ENCODE measurements at places on chromosomes 4 and X.

GRCh38 chr4:73573794-73574528 is 46.3 kb downstream of the RASSF6 start:
- DNase-seq, result peak; percentile 57

GRCh38 chr4:47485768-47486167 is 693 bp downstream of the ATP10D start:
- DNase-seq, result no peak

- DNase-seq, result no peak
These were observed 88.2 kb downstream of the CRMP1 start for GRCh38 chr4:5804656-5805055.

GRCh38 chrX:53246231-53246630 is 21.2 kb upstream of the KDM5C start:
- no peak for DNase-seq

GRCh38 chr4:186979961-186980745 is 256.5 kb upstream of the FAT1 start:
- no peak for DNase-seq

DNA sequence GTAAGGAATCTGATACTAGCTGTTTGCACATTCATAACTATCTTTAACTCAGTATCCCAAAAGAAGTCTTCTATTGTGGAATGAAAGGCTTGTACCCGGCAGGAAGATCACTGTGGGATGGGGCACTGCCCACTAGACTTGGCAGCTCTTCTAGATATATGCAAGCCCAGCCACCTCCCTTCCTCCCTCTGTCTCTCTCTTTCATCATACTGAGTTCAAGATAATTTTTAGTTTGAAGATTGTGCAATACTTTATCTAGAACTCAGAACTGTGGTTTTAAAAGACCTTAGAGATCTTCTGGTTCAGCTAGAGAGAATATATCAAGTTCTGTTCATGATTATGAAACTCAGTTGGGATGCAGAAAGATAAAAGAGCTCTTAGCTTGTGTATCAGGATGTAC is 22.5 kb upstream of the GPR34 start:
- no peak for DNase-seq

DNA sequence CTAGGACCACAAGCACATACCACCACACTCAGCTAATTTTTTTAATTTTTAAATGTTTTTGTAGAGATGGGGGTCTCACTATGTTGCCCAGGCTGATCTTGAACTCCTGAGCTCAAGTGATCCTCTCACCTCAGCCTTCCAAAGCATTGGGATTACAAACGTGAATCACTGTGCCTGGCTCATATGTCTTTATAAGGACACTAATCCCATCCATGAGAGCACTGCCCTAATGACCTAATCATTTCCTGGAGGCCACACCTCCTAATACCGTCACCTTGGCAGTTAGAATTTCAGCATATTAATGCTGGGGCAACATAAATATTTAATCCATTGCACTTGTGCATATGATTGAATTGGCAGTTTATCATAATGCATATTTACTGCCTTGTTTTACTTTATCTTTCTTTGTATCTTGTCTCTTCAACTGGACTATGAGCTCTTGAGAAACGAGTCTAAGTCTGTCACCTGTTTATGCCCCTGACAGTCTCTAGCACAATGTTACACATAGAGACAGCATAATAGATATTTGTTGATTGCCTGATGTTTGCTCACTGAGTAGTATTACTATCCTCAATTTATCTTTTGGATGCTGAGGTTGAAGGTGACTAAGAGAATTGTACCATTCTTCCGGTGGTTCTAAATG is 172.0 kb downstream of the AASDH start:
- DNase-seq, result no peak
